Stimulated activated CD4-positive, alpha-beta T cell treated with anti-CD3 and anti-CD28 coated beads, TNF-alpha, amount 100 ng/mL, for 24 hours (primary cell): ENCODE measurements at places on chromosomes 6 and 20.

- DNase-seq, result no peak
Measured at GRCh38 chr6:170423814-170424603, 117.5 kb downstream of the FAM120B start.

- DNase-seq, result no peak
Measured at GRCh38 chr20:14401479-14402138, 64.2 kb upstream of the FLRT3 start.

DNA sequence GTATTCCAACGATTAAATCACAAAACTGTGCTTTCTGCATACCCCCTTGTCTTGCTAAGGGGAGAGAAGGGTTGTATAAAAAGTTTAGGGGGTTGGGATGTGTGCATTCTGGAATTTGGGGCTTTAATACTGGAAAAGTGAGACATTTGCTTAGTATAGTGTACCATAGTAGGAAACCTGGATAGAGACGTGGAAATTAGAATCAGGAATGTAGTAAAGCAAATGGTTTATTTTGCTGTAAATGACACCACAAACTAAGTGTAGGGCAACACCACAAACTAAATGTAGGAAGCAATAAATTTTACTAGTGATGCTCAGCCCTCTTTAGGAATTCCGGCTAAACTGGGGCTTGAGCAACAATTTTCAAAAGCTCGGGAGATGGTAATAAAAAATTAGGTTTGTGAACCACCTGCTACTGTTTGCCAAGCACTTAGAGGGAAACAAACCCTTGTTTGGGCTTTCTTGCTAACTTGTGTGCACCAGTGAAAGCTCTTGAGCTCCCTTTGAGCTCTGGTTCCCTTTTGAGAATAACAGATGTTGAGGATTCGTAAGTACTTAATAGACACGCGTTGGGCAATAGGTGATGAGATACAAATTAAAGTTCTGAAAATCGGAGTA is 13.8 kb downstream of the BRD2 start:
- DNase-seq, result no peak

- DNase-seq, result no peak
Measured at GRCh38 chr6:100633096-100633777, 168.5 kb upstream of the SIM1 start.

- DNase-seq, result no peak
Measured at GRCh38 chr6:9002833-9003232, 567.5 kb upstream of the SLC35B3 start.

- no peak for DNase-seq
Measured at GRCh38 chr20:44447827-44448419, 27.8 kb upstream of the TTPAL start.

- no peak for DNase-seq
Measured at GRCh38 chr6:126066053-126067048, 80.0 kb downstream of the TRMT11 start.

GRCh38 chr6:136658711-136659110 is 108.5 kb upstream of the MAP7 start:
- no peak for DNase-seq

GRCh38 chr6:117666881-117667280 is 8.4 kb upstream of the NUS1 start:
- no peak for DNase-seq

GRCh38 chr6:70363741-70364493 is 49.4 kb upstream of the FAM135A start:
- no peak for DNase-seq

DNA sequence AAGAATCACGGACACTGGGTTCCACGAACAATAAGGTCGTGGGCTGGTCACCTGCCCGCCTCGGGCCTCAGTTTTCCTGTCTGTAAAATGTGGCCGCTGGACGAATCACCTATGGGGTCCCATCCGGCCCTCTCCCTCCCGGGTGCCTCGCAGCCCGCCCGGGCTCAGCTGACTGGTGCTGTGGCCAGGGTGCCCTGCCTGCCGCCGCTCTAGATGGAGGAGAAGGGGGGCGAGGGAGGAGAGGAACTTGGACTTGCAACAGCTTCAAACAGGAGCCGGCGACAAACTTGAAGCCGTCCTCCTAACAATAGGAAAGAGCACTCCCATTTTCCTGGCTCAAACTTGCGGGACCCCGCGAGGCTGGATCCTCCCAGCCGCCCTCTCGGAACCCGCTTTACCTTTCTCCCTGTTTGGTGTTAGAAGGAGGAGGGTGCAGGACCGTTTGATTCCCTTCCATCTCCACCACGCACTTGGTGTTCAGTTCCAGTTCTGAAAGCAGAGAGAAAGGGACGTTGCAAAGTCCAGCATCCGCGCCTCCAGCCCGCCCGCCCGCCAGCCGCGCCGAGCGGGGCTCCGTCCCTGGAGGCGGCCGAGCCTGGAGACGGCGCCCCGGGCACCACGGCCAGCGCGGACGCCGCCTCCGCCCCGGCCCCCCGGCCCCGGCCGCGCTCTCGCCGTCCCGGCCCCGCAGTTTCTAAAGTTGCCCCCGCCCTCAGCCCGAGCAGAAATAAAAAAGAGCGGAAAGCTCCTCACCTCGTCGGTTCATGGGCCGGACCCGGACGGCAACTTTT is 584 bp downstream of the KIF13A start:
- DNase-seq, result no peak

- no peak for DNase-seq
Measured at GRCh38 chr6:39104528-39104927, 10.5 kb downstream of the SAYSD1 start.

- no peak for DNase-seq
Measured at GRCh38 chr6:106546691-106547414, 82.4 kb downstream of the RTN4IP1 start.

DNA sequence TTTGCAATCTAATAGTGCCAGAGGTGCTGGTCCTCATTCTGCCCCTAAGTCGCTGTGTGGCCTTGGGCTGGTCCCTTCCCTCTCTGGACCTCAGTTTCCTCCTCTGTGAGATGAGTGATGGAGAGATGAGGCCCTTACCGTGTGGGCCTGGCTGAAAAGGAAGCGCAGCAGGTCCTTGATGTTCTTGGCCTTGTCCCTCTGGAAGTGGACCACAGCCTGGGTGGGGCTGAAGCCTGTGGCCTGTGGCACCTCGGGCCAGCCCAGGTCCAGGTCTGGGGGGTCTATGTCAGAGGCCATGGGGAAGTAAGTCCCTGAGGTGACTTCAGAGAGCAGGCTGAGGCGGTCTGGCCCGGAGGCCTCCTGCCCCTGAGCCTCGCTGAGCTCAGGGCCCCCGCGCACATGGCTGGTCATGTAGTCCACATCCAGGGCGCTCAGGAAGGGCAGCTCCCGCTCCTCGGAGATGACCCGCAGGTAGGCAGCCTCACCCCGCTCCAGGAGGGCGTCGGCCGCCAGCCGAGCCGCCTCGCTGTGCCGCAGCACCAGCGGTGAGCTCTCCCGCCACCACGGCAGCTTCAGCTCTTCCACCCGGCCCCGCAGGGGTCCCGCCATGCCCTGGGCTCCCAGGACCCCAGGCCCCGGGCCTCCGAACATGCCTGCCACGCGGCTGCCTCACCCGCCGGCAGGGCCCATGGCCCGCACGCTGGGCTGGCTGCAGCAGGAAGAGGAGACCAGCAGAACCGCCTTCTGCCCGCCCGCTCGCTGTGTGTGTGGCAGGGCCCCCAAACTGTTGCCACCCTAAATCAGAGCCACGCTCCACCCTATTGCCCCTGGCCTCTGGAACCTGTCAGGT is at the start of gene FAM83C:
Gene FAM83C (minus strand): TSS at position 772 of the 850 bp plus-strand sequence. CDS start 121 bp downstream, at position 651.
- DNase-seq, result no peak

- DNase-seq, result no peak
Measured at GRCh38 chr6:166301611-166302529, 6.3 kb downstream of the PRR18 start.

DNA sequence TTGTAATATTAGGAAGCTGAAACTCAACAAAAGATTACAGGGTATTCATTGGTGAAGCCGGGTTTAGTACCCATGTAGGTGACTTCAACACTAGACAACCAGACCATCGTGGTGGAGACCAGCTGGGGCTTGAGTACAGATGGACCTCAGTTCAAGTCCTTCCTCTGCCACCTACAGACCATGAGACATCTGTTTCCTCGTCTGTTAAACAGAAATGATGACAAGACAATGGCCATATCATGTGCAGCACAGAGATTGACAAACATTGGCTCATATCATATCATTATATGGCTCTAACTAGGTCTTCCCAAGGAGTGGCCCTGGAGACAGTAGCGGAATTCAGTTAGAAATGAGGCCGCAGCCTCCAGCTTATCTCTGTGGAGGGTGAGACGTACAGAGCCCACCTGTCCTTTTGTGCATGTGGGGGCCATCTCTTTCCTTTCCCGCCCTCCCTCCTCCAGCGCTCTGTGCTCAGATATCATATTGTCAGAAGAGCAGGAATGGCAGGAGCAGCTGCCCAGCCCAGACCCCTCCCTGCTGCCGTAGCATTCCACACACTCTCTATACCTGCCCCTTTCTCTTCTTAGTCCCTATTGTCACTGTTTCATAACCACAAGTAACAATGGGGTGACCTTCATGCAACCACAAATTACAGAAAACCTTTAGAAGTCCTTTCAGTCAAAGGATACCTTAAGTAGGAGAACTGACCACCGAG is 75.1 kb downstream of the LY86 start:
- DNase-seq, result no peak

DNA sequence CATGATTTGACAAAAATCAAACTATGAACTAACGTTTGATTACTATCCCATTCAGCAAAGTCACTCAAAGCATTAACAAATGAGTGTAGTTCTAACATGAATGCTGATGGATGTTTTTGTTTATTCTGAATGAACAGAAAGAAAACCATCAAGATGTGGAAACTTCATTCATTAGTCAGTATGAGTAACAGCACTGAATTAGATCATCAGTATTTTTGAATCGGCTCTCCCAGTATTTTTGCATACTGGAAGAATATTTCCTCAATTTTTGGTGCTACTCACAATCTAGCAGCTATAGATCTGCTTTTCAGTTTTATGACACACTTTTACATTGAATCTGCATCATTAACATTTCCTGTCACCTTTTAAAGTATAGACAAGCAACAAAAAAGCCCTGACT is 63.8 kb upstream of the CD83 start:
- DNase-seq, result no peak

- no peak for DNase-seq
Measured at GRCh38 chr20:43681991-43682410, 15.1 kb downstream of the MYBL2 start.

- no peak for DNase-seq
Measured at GRCh38 chr20:63750807-63751470, 11.4 kb downstream of the SLC2A4RG start.
